ENCODE measurements at places on chromosomes 5 and 9.

- no peak for DNase-seq
Measured at GRCh38 chr5:119382169-119382568, 26.4 kb downstream of the TNFAIP8 start.

DNA sequence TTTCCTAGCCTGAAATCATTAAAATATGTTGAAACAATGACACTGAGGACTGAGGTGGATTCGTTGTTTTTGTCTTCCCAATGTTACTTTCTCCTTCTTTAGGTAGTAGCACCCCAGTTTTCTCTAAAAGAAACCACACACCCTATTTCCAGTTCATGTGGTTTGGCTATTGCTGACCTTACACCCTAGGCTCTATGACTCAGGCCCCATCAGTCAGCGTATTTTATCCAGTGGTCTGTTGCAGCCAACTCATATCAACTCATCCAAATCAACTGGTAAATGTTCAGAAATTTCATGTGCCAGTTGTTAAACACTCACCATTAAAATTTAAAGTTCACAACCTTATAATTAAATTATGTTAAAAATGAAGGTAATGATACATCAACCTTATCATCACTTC, 44.6 kb upstream of the NFIB start:
- DNase-seq: no peak

- DNase-seq: no peak
Measured at GRCh38 chr5:35804201-35804653, 52.5 kb upstream of the IL7R start.

DNA sequence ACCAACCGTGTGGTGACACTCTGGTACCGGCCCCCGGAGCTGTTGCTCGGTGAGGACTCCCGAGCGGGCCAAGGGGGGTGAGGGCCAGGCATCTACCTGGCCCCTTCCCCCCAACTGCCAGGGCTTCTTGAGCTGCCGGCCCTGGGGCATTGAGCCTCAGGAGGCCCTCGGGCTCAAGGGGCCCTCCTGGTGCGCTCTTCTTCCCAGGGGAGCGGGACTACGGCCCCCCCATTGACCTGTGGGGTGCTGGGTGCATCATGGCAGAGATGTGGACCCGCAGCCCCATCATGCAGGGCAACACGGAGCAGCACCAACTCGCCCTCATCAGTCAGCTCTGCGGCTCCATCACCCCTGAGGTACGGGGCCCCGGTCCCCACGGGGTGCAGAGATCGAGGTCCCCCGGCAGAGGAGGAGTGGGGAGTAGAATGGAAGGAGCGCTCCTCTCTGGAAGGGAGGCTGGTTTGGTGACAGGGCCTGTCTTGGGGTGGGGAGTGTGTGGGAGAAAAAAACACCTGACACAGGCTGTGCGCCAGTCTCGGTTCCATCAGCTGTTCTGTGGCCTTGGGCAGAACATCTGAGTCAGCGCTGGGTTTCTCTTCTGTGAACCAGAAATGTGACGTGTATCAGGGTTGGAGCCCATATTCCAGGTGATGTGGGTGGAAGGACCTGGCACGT, 2.6 kb downstream of the CDK9 start:
- DNase-seq: no peak

- DNase-seq: no peak
Measured at GRCh38 chr9:133634081-133634691, 2.0 kb upstream of the DBH start.

DNA sequence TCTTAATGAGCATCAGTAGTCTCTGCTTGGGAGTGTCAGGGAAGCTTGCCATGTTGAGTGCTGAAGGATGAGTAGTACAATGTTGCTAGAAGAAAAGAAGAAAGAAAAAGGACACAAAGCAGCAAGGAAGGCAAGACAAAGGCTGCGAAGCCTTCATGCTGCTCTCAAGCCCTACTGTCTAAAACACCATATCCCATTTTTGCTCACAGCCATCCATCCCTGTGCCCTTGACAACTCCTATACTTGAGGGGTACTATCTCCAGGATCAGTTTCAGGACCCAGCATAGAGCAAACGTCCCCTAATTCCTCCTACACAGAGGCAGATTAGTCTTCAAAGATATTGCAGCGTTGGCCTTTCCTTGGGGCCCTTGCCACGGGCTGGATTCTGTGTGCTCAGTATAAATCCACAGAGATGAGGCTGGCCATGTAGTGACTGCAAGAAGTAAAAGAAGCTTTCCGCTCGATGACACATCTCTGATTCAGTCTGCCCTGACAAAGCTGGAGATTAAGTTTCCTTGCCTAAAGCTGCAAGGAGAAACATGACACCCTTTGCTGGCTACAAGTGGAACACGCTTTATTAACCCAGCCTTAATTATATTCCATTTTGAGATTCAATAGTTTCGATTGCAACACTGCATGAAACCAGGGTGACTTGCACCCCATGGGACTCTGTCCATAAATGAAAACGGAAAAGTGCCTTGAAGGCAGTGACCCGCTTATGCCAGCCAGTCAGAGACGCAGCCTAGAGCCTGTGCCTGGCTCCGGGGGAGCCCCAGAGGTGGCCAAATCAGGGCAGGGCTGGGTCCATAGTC, 304.6 kb downstream of the ACTL7B start:
- no peak for DNase-seq

DNA sequence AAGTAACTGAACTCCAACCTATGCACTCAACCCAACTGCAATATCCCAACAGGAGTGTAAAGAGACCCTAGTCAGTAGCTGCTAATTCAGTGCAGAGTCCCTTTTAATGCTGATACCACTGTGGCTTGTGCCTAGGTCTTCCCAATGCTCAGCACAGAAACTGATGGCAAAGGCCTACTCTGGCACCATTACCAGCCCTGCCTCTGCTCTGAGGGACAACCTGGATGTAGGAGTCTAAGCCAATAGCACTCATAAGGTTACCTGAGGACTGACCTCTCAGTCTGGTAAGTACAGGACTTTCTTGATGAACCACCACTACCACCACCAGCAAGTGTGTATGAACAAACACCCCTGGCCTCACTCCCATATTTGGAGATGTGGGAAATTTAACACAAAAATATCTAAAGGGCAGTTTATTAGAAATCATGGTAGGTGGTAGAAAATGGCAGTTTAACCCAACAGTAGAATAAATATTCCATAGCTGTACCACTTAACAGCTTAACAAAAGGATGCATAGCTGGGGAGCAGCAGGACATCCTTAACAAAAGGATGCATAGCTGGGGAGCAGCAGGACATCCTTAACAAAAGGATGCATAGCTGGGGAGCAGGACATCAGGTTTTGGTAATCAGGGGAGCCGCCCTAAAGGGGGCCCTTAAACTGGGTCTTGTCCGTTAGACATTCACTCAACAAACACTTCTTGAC, 11.0 kb upstream of the DNAJA1 start:
- DNase-seq: no peak

DNA sequence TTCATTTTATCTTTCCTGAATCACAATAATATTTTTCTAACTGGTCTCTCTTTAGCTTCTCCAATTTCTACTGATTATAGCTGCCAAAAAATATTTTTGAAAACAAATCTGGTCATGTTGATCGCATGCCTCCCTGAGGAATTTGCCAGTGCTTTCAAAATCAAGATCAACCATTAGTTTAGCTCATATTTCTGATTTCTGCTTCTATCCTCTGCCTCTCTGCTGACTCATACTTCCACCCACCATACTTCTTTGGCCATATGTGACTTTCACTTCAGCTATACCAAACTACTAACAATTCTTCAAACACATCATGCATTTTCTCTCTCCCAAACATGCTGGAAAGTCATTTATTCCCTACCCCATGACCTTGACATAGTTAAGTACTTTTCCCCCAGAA, 636.5 kb downstream of the TLE1 start:
- DNase-seq: no peak

- no peak for DNase-seq
Measured at GRCh38 chr9:37184905-37185867, 64.8 kb downstream of the ZCCHC7 start.

DNA sequence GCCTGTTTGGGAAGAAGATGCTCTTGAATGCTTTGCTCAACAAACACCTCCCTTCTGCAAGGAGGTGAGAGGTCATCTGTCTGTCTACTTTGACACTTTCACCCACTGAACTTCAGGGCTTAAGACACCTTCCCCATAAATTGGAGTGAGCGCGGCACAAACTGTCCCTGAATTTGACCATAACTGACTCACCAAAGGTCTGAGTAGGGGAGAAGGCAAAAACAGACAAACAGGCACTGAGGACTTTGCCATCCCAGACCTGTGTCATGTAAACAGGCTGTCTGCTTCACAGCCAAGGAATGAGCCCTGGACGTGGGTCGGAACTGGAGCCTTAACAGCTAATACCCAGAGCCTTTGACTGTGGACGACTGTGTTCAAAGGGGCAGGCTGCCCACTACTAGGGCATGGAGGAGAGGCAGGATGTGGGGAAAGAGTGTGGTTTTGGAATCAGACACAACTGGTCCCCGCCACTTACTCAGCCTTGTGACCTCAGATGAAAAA, 320.9 kb upstream of the KLF4 start:
- DNase-seq: no peak

- no peak for DNase-seq
Measured at GRCh38 chr9:70983723-70984295, 137.6 kb downstream of the TRPM3 start.

DNA sequence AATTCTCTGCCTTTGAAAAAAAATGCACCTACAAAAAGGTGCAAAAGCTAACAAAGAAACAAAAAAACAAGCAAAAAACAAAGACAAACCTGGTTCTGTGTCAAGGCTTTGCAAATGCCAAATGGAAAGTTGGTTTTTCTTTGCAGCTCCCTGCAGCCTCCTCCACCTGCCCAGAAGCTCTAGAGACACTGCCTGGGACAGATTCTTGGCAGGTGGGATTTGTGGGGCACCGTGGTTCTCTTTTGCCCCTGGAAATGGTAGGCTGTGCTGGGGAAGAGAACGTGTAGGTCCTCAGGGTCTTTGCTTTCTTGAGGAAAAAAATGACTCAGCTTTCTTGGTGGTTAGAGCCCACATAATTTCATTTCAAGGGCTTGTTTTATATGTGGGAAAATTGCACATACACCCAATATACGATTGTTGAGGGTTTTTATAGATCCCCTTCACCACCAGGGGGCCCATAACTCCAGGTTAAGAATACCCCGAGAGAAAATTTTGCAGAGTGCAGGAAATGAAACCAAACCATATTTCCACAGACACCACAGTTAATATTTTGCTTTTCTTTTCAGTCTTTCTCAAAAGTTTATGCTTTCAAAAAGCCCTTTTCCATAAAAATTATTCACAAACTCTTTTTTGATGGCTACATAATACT, 58.7 kb downstream of the NXNL2 start:
- no peak for DNase-seq

All from thoracic aorta (tissue), 2 donors.